ENCODE measurements at places on chromosomes 2 and 18.

DNA sequence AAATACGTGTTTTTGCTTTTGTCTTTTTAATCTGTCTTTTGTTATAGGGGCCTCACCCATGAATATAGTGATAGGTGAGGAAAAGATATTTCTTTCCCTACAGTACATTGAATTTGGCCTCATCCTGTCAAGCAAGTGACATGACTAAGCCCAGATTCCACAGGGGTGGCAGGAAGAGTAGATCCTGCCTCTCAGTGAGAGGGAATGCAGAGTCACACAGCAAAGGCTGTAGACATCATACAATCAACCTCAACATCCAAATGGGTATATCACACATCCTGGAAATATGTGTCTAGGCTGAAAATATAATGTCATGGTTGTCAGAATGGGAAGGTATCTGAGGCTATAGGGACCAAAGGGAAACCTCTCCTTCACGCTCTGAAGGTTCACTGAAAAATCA lies 269.6 kb downstream of the CDH20 start:
- DNase-seq, result no peak

GRCh38 chr2:240869109-240869955 lies 708 bp downstream of the AGXT start:
- no peak for DNase-seq

DNA sequence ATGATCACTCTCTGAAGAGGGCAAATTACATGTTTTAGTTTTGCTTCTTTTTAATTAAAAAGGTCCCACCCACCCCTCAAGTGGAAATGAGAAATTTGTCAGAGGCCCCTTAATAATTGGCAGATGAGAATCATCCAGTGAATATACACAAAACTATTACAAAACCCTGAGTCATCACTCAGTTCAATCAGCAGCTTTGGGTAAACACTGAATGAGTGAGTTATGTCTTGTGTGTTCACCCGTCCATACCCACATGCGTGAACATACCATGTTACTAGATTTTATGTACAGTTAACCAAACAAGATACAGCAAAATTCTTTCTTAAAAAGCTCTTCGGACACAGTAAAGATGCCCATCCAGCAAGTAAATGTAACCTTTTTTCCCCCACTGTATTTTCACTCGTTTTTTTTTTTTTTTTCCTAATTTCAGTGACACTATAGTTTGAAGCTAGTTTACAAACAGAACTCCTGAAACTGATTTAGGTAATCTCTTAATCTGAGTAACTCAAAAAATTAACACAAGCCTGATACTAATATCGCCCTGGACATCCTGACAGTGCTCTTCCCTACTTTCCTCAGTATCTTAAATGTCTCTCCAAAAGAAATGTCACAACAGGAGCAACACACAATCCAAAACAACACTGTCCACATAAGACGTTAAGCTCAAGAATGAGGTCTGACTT lies 1.4 kb downstream of the PSME4 start:
- DNase-seq, result no peak

DNA sequence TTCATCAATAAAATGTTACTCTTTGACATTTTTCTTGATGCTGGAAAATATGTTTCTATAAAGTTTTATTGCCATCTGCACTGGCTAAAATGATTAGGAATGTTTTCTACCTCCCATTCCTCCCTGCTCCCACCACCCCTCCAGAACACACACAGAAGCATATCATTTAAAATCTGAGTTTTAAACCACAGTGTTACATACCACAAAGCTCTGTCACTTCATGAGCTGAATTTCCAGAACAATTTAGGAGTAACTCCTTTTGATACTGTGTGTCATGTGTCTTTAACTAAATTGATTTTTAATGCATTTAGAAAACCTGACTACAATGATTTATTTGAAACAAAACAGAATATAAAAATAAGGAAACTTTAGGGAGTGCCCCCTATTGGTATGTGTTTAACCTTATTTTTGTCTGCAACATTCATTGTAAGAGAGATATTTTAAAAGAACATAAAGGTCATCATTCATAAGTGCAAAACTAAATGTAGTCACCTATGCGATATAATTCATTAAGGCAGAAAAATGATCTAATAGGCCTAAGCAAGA lies 52.0 kb downstream of the FEZ2 start:
- DNase-seq, result no peak

DNA sequence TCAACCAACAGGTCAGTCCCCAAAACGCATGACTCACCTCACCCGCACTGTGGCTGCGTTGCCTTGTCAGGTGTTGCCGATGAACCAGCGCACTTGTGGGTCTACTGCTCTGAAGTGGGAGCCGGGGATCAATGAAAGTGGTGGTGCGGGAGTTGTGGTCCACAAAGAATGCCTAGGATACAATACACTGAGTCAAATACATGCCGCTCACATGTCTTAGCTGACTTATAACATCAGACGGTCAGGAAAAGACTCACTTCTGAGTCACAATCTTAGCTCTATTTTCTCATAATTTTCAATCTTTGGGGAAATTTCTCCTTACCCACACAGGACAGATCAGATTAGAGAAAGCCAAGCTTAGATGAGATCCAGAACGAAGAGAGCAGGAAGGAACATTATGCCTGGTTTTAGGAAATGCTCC lies 107.1 kb upstream of the STK17B start:
- no peak for DNase-seq

DNA sequence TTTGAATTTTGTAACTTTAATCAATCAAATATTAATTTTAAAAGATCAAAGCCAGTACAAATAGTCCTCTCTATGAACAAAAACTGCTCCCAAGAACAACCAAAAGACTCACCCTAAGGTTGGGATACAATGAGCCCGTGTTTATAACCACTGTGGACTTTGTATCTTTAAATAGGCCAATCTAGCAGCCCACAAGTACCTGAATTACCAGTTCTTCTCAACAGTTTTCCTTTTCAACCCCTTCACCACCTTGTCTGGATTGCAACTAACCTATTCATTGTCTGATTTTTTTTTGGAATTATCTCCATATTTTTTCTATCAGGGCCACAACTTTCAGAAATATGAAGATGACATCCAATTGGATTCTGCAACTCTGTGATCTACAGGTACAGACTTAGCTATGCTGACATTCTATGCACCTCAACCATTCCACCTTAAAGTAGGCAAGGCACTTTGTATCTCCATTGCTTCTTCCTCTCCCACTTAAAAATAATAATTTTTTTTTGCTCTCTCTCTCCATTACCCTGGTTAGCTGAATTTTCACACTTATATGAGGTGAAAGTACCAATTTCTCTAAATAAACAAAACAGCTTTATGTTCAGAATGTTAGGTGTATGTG lies 81.9 kb upstream of the MAPRE2 start:
- DNase-seq, result no peak

- DNase-seq, result no peak
Observed at GRCh38 chr2:98037666-98038336, 42.1 kb upstream of the TMEM131 start.

DNA sequence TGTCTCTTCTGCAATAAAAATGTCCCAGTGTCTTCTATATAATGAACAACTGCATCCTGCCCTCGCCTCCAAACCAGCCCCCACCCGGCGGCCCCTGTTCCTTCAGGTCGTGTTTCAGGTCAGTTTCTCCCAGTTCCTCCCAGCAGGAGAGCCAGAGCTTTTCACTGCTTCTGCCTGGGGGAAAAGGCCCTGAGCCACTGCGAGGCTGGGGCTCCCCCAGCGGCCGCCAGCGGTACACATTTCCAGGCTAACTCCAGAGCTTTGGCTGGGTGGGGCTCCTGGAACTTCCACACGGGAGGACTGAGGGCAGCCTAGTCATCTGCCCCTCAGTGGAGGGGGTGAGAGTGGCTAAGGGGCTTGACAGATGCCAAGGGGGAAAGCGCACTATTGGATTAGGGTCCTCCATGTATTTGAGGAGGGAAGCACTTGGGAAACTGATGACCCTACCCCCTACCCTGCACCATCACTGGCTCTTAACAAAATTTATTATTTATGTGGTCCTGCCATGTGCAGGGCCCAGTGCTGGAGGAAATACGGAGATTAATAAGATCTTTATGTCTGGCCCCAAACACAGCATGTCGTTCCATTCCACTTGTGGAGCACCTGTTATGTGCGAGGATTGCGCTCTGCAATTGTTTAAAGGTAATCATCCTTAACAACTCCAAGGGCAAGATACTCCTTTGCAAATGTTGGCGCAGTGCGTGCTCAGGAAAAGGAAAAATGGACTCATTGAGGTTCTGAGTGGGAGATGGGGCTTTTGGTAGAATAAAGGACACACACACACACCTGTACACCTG lies 17.3 kb upstream of the CYS1 start:
- DNase-seq, result no peak

GRCh38 chr2:238114331-238114841 lies 14.2 kb downstream of the ESPNL start:
- DNase-seq, result no peak

DNA sequence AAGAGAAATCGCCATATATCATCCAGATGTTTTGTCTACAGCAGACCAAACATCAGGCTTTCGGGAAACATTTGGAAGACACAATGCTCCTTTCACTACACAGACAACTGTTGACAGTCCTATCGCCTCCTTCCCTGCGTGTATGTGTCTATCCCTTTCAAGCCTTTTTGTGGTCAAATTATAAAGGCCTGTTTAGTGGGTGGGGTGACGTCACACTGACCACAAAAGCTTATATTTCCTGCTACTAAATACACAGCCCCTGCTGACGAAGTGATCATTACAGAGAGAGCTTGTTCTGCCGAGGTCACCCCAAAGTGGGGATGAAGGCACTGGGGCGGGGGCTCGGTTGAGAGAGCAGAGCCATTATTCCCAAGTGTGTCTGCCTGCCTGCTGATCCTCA lies 302.7 kb upstream of the TNP1 start:
- no peak for DNase-seq

GRCh38 chr2:16184945-16185660 lies 244.8 kb downstream of the MYCN start:
- DNase-seq, result no peak

GRCh38 chr18:69725009-69725408 lies 222.7 kb downstream of the CD226 start:
- no peak for DNase-seq

DNA sequence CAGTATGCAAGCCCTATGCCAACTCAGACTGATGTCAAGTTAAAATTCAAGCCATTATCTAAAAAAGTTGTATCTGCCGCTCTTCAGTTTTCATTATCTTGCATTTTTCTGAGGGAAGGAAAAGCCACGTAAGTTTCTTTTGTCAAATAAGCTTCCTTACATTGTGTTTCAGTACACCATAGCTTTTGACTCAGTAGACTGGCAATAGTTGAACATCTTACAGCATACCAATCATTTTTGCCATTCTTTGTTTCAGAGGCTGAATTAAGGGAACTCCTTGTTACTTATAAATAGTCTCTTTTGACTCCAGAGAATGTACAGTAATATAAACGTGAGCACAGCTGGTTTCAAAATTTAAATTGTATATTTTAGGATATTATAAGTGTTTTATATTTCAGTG lies 120.6 kb downstream of the EHBP1 start:
- DNase-seq, result no peak

GRCh38 chr2:216057688-216058193 lies 23.9 kb downstream of the PECR start:
- no peak for DNase-seq

DNA sequence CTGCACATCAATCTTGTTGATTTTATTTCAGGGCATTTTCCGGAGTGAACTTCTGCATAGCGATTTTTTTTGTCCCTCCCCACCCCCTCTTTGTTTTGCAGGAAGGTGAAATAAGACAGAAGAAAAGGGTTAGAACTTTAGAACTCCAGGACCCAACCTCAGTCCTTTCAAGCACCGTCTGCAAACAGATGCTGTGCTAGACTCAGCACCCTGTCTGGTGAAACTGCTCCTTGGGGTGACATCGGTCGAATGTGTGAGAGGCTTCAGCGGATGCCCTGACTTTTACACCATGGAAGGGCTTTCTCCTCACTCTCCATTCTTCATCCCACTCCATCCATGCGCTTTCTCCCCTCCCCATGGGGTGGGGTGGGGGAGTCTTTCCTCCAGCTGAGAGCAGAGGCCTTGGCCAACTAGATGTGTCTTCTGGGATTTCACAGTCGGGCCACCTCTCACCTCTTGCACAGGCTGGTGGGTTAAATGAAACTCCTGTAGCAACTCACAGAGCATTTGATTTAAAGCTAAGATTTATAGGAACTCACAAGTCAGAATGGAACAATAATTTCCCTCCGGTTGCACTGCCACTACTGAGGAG lies 43.3 kb upstream of the EDAR start:
- no peak for DNase-seq

GRCh38 chr2:20146401-20146800 lies 78.5 kb downstream of the SDC1 start:
- no peak for DNase-seq

- DNase-seq, result no peak
Observed at GRCh38 chr2:80113399-80113798, 191.2 kb downstream of the LRRTM1 start.

- DNase-seq, result no peak
Observed at GRCh38 chr2:168155680-168156079, 91.7 kb downstream of the STK39 start.

GRCh38 chr2:190711069-190711468 lies 62.2 kb downstream of the NAB1 start:
- no peak for DNase-seq

GRCh38 chr18:50638016-50638883 lies 78.4 kb downstream of the MAPK4 start:
- DNase-seq, result no peak

- DNase-seq, result no peak
Observed at GRCh38 chr2:14516844-14517243, 115.7 kb upstream of the LRATD1 start.

- DNase-seq, result no peak
Observed at GRCh38 chr2:38076152-38076709, 280 bp upstream of the CYP1B1 start.

DNA sequence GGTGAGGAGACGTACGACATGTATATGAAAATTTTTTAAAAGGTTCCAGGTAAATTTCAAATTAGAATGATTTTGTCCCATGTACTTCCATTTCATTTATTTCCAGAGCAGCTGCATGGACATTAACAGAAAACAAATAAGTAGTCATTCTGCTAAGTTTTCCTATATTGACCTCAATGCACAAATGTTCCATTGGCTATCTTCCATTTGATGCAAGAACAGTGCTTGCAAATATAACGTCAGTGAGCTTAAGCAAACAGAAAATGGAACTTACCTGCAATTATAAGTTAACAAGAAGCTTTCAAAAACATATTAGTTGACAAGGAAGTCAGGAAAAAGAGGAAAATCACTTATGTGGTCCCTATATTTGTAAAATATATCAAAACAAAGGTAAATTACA lies 16.6 kb downstream of the PAIP2B start:
- no peak for DNase-seq

- no peak for DNase-seq
Observed at GRCh38 chr2:157725846-157726245, 97.2 kb upstream of the ACVR1C start.

DNA sequence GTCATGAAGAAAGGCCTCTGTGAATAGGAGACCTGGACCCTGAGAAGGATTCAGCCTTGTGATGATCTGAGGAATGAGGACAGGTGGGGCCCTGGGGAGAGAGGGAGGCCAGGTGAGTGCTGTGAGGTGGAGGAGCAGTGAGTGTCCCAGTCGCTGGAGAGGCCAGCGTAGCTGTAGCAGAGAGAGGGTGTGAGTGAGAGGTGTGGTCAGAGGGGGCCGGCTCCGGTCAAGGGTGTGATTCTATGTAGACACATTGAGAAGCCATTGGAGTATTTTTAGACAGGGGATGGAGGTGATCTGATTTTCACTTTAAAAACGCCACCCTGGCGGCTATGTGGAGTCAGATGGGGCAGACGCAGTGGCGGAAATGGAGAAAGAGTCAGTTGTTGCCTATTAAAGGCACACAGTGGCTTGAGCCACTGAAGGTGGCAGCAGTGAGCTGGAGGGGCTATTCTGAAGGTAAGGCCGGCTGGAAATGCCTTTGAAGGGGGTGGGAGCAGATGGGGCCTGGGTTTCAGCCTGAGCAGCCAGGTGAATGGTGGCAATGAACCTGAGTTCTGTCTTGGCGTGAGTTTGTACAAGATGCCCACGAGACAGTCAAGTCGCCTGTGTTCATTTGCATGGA lies 55.6 kb downstream of the GREB1 start:
- no peak for DNase-seq
